ENCODE measurements at places on chromosomes 6 and 20. TPM values are rescaled to one million over a fixed set of nuclear protein-coding genes. Genes with fewer than 3 reads are reported as not detected.

GRCh38 chr6:151098166-151098565 is 141.6 kb upstream of the AKAP12 start:
- H3K4me3 ChIP-seq: no peak overlapping the region
- no peaks in the 10 kb centered on the region for H3K27me3 ChIP-seq
- H3K27ac ChIP-seq: no peak overlapping the region
- no peak for DNase-seq

- no peaks in the 10 kb centered on the region for H3K36me3 ChIP-seq
- no peaks in the 10 kb centered on the region for H3K27me3 ChIP-seq
- no peak overlapping the region for H3K4me3 ChIP-seq
Measured at GRCh38 chr6:108953681-108954080, 105.5 kb downstream of the ARMC2 start.

DNA sequence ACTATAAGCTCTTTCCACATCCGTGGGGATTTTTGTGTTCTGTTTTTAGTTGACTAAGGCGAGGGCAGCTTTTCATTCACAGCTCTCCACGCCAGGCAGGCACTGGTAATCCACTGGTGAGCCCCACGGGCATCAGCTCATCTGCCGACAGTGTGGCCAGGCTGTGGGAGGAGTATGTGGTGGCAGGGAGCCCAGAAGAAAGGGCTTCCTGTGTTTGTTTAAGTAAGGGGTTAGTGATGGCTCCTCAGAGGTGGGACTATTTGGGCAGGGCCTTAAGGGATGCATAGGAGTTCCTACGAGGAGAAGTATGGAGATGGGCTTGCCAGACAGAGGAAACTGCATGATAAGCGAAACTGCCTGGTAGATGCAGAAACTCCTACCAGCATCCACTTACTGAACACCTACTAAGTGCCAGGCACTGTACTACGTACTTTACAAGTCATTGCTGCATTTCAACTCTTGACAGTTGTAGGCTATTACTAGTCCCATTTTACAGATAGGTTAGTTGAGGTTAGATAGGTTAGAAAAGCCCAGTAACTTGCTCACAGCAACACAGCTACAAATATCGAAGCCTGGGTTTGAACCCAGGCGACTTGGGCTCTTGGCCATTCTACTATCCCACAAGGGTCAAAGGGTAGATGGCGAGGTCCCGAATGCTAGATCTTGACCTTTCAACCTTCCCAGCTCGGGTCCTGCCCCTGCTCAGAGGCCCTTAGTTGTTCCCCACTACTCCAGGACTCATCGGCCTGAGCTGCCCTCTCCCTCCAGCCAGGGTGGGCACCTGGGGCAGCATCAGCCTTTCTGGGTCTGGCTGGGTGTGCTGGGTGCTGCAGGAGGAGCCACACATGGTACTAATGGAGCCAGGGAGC is 55.1 kb downstream of the CEBPB start:
- no peaks in the 10 kb centered on the region for H3K36me3 ChIP-seq
- DNase-seq: no peak
- no peaks in the 10 kb centered on the region for H3K4me1 ChIP-seq
- no peak overlapping the region for H3K4me3 ChIP-seq

DNA sequence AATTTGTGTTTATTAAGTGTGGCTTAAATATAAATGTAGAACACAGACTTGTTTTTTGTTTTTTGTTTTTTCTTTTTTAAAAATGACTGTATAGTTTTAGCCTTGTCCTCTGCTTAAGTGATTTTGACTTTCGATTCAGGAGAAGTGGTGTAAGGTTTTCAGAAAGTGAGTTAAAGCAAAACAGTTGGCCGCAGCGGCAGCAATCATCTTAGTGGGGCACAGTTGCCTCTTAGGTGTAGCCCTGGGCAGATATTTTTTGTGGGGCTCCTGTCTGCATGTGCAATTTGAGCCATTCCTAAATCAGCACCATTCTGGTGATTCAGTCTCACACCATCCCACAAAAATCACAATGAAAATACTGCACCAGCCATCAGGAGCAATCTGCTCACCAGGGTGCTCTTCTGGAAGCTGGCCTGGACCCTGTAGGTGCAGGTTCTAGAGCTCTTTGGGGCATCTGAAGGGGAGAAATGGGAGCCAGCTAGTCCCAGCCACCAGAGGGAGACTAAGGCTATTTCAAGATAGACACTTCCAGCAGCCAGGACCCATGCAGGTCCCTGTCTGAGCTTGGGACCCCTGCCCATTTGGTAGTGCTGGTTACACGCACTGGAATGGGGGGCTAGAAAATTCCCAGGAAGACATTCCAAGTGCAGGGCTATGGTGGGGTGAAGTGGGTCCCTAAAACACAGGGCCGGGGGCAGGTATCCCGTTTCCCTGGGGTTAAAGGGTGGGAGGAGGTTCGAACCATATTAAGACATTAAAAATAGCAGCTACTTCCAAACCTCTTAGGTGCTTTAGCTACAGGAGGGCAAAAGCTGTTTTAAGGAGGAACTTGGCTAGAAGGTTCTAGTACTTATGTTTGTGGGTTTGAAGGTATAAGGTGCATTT is 156.6 kb downstream of the NFATC2 start:
- no peaks in the 10 kb centered on the region for H3K4me1 ChIP-seq
- DNase-seq: no peak
- H3K27ac ChIP-seq: no peak overlapping the region
- no peaks in the 10 kb centered on the region for H3K27me3 ChIP-seq
- H3K4me3 ChIP-seq: no peak overlapping the region

DNA sequence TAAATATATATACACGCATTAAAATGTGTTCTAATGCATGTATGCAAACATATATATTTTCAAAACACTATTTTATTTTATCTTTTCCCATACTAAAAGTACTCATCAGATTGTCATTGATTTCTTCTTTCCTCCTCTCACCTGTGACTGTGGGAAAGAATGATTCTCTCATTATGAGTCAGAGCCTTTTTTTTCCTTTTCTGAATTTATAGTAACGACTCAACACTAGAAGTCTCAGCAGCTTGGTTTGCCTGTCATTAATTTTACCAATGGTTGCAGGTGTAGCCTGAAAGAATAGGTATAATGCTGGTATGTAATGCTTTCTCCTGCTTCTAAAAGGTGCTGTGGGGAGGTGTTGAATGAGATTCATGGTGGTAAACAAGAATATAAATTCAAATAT is 328.7 kb downstream of the UTRN start:
- no peaks in the 10 kb centered on the region for H3K27me3 ChIP-seq
- H3K36me3 ChIP-seq: no peaks in the 10 kb centered on the region
- DNase-seq: no peak
- H3K4me1 ChIP-seq: no peaks in the 10 kb centered on the region
- H3K27ac ChIP-seq: no peak overlapping the region
- no peak overlapping the region for H3K4me3 ChIP-seq

- DNase-seq: no peak
- no peaks in the 10 kb centered on the region for H3K4me1 ChIP-seq
Measured at GRCh38 chr6:83365931-83366330, 64.9 kb downstream of the ME1 start.

GRCh38 chr20:6705926-6706548 is 61.4 kb upstream of the BMP2 start:
- H3K36me3 ChIP-seq: no peaks in the 10 kb centered on the region
- H3K27ac ChIP-seq: no peak overlapping the region
- no peaks in the 10 kb centered on the region for H3K4me1 ChIP-seq
- no peak for DNase-seq

Gene CD93
- 4.6 TPM for total RNA-seq

Gene HLA-DRB5
- 0.68 TPM for total RNA-seq

Gene SRMS
- not detected for total RNA-seq

Gene LINC00237
- total RNA-seq: not detected

Gene SNAI1
- 5.0 TPM for total RNA-seq

All from naive thymus-derived CD4-positive, alpha-beta T cell (primary cell).